ENCODE measurements at places on chromosomes 2 and 18. TPM values are rescaled to one million over a fixed set of nuclear protein-coding genes. Genes with fewer than 3 reads are reported as not detected.

DNA sequence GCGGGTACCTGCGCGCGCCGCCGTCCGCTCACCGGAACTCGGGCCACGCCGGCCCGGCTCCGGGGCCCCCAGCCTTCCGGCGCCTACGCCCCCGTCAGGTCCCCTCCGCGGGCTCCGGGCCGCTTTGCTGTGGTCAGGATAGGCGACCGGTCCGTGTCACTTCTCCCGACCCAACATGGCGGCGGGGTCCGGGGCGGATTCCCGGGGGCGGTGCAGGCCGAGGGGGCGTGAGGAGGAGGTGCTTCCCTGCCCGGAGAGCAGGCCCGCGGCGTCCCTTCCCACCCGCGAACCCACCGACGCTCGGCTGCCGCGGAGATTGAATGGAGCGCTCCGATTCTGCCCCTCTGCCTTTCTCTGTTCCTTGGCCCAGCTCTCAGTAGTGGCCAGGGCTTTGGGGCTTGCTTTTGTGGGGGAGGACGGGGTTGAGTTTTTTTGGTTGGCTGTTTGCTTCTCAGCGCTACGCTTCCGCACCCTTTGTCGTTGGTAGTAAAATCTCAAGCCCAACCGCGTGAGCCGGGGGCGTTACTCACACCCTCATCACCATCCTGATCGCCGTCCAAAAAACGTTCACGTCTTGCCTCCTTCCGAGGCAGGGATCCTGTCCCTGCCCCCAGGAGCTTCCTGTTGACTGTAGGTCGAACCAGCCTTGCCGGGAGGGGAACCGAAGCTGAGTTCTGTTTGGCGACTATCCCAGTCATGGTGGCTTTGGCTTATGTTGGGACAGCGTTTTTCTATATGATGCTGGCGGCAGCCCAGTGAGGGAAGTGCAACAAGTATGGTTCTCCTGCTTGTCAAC lies 532 bp upstream of the YES1 start:
- DNase-seq, result peak; percentile 86

GRCh38 chr18:51235009-51235789 lies 37.7 kb upstream of the MEX3C start:
- peak; percentile 6 for DNase-seq

The PLA2R1 gene
- 0.36 TPM for total RNA-seq

DNA sequence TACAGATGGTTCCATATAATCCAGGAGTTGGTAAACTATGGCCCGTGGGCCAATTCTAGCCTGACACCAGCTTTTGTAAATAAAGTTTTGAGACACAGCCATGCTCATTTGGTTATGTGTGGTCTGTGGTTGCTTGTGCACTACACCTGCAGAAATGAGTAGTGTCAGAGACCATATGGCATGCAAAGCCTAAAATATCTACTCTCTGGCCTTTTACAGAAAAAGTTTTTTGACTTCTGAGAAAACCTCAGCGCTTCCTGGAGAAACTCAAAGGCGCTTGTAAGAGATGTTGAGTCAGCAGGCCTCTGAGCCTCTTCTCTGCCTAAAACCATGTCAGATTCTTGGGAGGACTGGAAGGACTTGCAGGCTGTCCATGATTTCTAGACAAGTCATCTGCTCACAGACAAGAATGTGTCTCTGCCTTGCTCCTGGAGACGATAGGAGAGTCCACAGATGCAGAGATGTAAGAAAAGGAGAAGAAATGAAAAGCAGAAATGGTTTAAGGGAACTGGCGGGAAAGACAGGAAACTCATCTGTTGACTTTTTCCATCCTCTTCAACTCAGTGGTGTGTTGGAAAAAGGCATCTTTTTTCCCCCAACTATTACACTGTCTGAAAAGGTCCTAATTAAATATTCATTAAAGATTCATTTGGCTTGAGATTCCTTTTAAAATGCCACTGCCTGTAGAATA lies 5.2 kb downstream of the TTC39C start:
- no peak for DNase-seq

DNA sequence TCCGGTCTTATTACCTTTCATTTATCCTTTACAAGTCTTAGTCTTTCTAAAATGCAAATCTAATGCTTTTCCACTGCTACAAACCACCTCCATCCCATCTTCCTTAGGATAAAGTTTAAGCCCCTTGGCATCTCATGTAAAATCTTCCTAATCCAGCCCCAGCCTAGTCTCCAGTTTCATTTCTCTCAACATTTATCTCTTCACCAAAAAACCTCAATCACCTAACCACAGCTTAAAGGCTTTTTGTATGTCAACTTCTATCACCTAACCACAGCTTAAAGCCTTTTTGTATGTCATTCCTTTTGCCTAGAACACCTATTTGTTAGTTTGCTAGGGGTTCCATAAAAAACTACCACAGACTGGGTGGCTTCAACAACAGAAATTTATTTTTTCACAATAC lies 4.2 kb downstream of the TRAK2 start:
- no peak for DNase-seq

DNA sequence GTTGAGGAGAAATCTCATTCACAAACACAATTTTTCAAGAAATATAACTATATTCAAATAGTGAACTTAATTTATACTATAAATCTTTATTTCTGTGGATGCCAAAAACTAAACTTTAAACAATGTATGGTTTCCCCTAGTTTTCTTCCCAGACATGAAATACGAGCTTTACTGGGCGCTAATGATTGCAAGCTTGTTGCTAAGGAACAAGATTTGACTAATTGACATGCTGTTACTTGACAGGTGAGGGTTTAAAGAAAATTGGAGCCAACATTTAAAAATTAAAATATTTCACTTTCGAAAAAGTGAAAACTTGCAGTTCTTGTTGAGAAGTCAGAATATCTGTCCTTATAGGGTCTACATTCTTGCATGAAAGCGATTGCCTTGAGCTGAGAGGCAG lies 381.0 kb downstream of the MEIS1 start:
- DNase-seq, result no peak

- DNase-seq, result no peak
Measured at GRCh38 chr2:54000524-54000923, 29.7 kb upstream of the PSME4 start.

GRCh38 chr2:197131558-197131855 lies 179.1 kb downstream of the ANKRD44 start:
- no peak for DNase-seq

DNA sequence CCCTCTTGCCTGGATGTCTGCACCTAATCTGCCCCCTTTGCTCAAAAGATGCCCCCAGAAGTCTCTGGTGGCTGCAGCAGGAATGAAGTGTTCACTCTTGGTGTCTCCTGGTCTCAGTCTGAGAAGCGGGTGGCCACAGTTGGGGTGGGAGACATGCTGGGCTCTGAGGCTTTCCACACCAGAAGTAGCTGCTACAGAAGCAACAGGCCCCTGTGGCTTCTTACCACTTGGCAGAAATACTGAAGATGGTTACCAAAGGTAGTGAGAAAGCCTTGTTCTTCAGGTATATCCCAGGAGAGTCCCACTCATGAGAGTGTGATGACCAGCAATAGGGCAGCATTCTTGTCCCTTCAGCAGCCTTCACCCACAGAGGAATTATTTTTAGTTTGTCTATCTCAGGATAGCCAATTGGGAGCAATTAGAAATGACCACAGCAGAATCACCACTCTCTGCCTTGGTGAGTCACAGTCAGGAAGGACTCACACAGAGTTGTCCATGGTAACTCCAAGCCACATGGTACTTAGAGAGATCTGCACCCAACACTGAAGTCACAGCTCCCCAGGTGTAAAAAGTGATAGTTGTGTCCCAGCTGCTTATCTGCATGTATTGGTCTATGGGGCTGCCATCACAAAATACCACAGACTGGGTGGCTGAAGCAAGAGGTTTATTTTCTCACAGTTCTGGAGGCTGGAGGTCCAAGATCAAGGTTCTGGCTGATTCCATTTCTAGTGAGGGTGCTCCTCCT lies 169.8 kb upstream of the ID2 start:
- DNase-seq, result peak; percentile 24

DNA sequence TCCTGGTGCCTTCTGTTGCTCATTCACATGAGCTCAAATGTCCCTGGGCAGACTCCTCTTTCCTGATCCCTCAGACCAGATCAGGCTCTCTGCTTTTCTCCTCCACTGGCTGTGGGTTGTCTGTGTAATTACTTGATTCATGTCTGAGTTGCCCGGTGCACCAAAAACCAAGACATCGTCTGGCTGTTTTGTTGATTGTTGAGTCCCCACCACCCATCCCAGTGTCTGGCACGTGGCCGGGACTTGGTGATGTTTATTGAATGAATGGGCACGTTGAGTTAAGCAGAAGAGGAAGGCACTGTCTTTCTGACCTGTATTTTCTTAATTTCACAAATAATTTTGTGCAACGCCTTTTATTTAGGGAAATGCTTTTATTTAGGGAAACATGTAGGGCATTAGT lies 499.1 kb upstream of the HS6ST1 start:
- no peak for DNase-seq

The NPHP1 gene
- 2.5 TPM for total RNA-seq

GRCh38 chr2:136015699-136016098 lies 30.3 kb upstream of the DARS1 start:
- DNase-seq, result no peak

- DNase-seq, result no peak
Measured at GRCh38 chr2:237967463-237967951, 693 bp downstream of the UBE2F start.

The DPYSL5 gene
- total RNA-seq, result not detected

DNA sequence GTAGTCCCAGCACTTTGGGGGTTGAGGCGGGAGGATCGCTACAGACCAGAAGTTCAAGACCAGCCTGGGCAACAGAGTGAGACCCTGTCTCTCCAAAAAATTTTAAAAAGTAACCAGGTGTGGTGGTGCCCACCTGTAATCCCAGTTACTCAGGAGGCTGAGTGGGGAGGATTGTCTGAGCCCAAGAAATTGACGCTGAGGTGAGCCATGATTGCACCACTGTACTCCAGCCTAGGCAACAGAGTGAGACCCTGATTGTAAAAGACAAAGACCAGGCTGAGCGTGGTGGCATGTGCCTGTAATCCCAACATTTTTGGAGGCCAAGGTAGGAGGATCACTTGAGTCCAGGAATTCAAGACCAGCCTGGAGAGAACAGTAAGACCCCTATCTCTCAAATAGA lies 7.8 kb downstream of the ST6GAL2 start:
- no peak for DNase-seq

The PRSS56 gene
- not detected for total RNA-seq

GRCh38 chr18:500632-501405 lies at the start of gene COLEC12:
TSS of gene COLEC12 (minus strand) at chr18:500701. CDS start at chr18:500514, 187 bp downstream.
- peak; percentile 57 for DNase-seq

The SMIM21 gene
- not detected for total RNA-seq

All from MG63 (cell line).